SHP77 treated with DMSO at 0.1 percent for 48 hours (cell line): ENCODE measurements at places on chromosomes 16 and 17.
A peak's percentile ranks its signal among the peaks of the same experiment; 100 is the strongest.

DNA sequence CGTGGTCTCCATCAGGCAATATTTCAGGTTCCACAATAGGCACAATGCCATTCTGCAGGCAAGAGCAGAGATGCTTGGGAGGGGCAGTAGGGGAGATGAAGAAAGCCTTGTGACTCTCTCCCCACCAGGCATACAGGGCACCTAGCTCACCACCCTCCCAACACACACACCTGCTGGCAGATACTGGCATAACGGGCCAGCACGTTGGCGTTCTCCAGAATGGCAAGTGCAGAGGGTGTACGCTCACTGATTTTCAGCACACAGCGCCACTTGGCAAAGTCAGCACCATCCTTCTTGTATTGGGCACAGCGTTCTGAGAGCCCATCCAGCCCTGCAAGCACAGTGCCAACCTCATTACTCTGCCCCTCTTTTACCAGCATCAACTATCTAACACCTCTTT lies 2.2 kb downstream of the ALDOC start:
- no peak for DNase-seq

DNA sequence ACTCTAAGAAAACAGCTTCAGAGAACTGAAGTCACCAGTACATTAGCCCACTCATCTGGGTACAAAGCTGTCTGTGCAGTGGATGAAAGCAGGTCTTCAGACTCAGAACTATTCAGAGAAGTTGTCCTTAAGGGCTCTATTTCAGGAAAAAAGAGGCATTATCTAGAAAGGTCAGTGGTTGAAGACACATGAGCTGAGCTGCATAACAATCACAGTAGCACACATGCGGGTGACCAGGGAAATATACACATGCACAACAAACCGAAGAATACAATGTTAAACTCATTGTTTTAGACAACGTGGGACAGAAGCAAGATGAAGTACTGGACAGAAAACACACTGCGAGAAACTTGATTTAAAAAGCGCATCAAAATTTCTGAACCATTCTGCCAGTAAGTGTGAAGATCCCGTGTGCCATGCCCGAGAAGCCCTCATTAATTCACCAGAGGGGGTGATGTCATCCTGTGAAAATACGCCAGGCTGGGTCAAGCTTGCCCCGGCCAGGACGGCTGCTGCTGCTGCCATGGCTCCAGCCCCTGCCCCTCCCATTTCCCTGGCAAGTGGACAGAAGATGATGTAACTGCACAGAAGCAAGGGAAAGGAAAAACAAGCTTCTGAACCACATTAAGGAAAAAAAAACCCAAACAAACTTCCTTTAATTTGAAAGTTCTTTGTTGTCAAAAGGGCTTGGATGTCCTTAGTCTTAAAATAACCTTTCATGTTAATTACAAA lies 10.1 kb downstream of the DYNC1LI2 start:
- DNase-seq = peak; percentile 14

DNA sequence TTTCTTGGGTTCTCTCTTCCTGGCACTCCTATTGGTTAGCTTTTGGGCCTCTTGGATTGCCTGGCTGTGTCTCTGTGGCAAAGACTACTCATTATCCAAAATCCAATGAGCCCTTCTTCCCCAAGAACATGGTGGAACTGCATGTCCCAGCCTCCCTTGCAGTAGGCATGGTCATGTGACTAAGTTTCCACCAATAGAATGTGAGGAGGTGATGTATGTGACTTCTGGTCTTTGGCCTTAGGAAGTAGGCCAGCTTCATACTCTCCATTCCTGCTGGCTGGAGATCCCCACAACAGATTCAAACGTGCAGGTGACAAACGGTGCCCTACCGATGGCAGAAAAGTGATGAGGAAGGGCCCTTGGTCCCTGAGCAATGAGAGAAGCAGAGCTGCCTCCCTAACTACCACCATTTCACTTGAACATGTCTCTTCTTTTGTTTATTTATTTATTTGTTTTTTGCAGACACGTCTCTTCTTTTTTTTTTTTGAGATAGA lies 17.3 kb upstream of the SPN start:
- DNase-seq = no peak

DNA sequence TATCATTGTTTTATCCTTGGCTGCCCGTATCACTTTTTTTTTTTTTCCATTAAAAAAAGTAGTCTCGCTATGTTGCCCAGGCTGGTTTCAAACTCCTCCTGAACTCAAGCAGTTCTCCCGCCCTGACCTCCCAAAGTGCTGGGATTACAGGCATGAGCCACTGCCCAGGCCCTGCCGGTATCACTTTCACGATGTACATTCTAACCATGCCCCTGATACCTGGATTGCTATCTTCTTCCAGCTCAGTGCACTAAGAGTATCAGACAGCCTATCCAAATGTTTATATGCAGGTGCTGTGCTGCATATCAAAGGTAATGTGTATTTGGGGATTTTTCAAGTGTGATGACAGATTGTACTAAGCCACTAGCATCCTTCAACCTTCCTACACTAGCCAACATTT lies 14.2 kb downstream of the MOSMO start:
- no peak for DNase-seq

DNA sequence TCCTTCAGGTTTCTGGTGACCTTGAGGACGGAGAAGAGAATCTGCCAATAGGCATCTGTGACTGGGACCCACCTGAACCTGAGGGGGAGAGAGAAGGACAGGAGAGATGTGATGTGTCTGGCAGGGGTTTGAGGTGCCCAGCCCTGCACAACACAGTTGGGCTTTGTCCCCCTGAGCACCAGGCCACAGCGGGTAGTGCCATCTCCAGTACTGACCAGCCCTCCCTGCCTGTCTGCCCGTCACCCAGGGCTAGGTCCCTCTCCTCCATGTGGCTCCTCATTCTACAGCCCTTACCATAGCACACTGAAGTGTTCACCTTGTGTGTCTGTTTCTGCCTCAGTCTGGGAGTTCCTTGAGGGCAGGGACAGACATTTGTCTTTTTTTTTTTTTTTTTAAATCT lies 30.8 kb downstream of the NLRP1 start:
- DNase-seq = no peak

DNA sequence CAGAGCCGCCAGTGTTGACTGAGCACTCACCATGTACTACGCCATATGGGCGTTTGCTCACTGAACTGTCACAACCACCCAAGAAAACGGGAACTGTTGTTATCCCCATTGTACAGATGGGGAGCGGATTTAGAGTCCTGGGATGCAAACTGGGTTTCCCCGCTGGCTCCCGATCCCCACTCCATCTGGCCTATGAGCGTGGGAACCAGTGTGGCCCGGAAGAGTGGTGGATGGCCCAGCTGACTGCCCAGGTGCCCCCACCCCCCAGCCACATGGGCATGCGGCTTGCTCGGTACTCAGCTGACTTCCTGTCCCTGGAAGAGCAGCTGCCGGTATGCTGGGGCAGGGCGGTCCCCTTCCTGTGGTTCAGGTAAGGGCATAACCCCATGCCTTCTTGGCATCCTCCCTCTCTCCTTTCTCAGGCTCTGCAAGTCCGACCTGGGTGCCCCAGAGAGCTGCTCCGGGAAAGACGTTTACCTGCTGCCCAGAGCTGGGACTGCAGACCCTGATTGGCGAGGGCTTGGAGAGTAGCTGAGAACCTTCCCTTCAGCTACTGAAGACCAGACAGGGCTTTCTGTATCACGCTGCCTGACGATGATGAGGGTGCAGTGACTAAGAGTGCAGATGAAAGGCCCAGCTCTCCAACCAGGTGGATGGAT lies 16.2 kb downstream of the SOCS3 start:
- DNase-seq = peak; percentile 55

DNA sequence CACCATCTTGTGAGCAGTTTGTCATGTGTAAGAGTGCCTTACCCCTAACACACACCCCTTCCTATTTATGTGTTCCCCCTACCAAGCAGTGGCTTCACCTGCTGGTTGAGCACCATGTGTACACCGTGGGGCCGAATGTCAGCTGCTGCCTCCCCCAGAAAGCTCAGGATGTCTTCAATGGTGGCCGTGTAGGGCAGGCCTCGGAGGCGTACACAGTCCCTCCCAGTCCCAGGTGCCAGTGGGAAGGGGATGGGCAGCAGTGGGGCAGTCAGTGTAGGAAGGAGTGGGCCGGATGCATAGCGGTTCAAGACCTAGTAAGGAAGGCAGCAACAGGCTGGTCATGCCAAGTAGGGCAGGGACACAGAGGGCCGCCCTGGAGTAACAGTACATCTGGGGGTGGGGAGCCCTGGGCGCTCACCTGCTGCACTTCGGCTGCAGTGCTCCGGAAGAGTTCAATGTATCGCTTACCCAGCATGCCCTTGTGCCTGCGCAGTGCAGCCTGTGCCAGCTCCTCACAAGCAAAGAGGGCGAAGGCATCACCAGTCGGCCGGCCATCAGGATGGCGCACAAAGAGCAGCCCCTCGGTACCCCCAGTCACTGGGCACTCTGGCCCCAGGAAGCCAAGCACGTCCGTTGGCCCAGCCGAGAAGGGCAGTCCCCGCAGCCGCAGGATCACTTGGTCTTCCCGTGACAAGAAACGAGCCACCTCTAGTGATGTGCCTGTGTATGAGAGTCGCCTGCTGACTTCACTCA lies 4.4 kb downstream of the ESRP2 start:
- no peak for DNase-seq

- no peak for DNase-seq
Observed at GRCh38 chr17:10628756-10629155, 28.4 kb downstream of the MYH3 start.

GRCh38 chr17:8949061-8949661 lies 16.3 kb downstream of the PIK3R5 start:
- DNase-seq = no peak

GRCh38 chr17:1744551-1745512 lies 2.2 kb downstream of the SERPINF2 start:
- no peak for DNase-seq

DNA sequence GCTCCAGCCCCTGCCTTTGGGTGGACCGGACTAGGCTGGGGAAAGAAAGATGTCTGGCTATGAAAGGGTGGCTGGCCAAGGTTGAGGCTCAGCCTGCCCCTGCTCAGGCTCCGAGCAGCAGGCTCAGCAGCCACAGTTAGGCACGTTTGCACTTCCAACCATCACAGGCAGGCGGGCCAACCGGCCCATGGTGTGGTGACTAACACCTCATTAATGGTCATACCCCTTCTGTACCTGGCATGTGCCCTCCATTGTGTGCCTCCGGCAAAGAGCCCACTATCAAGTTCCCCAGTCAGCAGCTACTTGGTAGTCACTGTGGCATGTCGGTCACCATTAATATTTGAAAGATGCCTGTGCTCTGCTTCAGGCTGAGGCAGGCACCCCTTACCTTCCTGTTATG lies 6.7 kb downstream of the TBC1D24 start:
- DNase-seq = no peak

DNA sequence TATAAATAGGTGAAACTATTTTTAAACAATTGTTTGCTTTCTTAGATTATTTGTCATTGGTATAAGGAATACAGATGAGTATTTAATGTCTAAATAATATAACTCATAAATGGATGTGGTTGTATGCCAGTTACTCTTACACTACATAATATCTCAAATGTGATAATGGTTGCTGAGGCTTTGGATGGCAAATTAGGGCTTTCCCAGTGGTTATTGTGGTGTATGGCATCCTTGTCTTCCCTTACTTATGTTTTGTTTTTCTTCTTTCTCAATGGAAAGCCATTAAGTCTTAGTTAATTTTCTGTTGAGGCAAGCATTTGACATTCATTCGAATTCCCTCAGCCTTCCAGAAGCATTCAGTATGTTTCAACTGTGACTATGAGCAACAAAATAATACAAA lies 10.5 kb downstream of the OMG start:
- DNase-seq = no peak

GRCh38 chr17:42227849-42228700 lies 33.8 kb upstream of the GHDC start:
- no peak for DNase-seq

DNA sequence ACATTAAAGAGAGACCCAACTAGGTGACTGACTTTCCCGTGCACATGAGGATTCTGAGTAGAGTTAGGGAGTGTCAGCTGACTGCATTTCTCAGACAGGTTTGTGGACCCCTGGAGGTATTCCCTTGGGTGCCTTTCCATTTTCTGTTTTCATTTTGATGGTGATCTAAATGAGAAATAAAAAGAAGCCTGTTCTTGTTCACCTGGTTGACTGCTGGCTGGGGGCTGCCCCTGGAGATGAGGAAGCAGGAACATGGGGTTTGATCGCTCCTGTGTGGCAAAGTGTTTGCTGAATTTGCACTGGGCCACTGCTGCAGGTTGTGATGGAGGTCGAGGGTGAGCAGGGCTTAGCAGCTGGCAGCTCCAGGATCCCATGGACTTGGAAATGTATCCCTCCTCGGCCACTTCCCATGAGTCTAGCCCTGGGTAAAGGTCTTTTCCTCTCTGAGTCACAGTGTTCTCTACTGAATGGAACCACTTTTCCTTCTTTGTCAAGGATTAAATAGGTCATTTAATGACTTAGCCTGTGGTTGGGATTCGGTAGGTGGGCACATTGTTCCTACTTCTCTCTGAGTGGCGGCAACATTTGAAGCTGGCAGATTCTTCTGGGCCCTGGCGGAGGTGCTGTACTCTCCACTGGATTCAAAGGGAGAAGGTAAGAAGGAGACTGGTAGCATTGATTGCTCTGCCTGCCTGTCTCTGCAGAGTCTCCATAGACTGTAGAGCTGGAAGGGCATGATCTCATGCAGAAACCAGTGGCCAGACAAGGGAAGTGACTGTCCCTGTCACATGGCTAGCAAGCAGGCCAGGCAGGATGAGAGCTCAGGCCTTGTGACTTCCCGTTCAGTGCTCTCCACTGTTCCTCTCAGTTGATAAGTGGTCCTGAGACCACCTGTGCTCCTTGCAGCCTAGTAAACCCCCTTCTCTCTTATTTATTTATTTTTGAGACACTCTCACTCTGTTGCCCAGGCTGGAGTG lies 17.9 kb downstream of the SNX29 start:
- no peak for DNase-seq

DNA sequence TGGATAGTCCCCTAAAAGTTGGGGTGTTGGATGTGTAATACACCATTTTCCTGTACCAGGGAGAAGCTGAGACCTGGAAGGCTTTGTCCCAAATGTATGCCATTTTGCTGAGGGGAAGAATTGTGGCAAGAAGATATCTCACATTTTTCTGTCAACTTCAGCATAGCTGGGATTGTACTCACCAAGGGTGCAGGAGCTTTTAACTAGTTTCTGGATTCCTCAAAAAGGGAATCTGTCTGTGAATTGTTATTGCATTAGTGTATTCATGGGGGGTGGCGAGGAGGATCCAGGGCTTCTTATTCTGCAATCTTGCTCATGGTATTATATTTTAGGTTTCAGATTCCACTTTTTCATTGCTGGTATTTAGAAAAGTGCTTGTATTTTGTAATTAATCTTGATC lies 208.2 kb upstream of the MYOCD start:
- no peak for DNase-seq

DNA sequence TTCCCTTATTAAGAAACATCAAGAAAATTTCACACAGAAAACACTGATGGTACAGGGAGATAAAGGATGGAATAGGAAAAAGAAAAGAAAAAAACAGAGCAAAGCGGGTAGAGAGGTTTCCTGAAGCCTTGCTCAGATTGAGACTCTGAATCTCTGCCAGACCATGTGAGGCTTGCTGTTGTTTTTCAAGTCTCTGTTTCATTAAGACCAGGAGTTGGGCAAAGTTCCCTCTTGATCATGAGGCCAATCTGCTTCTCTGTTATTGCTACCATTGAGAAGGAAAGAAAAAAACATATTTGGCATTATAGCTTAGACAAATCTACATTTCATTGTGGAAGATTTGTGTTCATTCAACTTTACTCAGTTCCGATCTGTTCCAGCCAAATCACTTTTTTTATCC lies 201.6 kb upstream of the SOX9 start:
- no peak for DNase-seq
